SHP77 (cell line): ENCODE measurements at places on chromosomes 5 and 9.

- DNase-seq: no peak
These were observed 14.4 kb downstream of the GALNT12 start for GRCh38 chr9:98821831-98822230.

DNA sequence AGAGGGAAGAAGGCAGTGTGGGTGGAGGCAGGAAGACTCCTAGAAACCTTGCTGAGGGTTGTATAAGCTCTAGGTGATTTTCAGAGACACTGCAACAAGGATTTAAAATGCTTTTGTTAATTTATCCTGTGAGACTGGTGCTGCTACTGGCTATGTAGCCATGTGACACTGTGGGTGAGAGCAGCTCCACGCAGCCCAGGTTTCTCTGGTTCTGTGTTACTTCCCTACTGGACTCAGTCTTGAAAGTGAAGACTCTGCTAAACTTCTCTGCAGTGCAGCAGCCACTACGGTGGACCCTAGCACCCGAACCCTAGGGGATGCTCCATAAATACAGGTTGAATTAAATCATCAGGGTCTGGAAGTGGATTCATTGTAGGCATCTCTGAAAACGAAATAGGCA is 25.8 kb upstream of the EFNA5 start:
- DNase-seq: no peak

DNA sequence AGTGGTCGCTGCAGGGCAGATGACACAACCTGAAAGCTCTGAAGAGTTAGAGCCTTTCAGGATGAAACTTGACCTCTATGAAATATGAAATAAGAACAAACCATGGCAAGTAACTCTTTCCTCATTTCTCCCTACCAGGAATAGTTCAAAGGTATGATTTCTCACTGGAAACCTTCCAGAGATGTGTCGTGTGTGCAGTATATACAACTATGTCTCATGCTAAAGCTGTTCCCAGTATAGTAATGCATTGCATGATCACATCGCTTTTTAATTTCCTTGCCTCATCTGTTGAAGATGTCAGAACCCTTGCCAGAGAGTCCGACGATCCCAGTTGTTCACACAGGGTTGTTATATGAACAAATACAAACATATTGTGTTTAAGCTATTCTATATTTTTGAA is 45.8 kb upstream of the RGMB start:
- DNase-seq: no peak

- no peak for DNase-seq
These were observed 55.6 kb downstream of the CCDC192 start for GRCh38 chr5:127758766-127759283.

- DNase-seq: no peak
These were observed 12.3 kb downstream of the GPBP1 start for GRCh38 chr5:57186194-57186593.

DNA sequence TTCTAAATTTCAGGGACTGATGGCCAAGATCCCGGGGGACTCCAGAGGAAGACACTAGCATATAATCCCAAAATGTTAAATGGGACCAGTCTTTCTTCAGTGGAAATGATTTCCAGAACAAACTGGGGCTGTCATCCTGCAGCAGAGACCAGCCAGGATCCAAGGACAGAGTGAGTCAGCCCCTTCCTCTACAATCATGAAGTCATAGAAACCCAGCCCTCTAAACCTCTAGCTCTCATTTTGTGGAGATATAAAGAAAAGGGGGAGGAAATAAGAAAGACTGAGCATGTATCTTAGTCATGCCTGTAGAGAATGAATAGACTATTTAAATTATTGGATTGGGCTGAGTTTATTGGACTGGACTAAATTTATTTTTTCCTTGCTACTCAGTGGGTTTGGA is 318.3 kb downstream of the AGTPBP1 start:
- no peak for DNase-seq

DNA sequence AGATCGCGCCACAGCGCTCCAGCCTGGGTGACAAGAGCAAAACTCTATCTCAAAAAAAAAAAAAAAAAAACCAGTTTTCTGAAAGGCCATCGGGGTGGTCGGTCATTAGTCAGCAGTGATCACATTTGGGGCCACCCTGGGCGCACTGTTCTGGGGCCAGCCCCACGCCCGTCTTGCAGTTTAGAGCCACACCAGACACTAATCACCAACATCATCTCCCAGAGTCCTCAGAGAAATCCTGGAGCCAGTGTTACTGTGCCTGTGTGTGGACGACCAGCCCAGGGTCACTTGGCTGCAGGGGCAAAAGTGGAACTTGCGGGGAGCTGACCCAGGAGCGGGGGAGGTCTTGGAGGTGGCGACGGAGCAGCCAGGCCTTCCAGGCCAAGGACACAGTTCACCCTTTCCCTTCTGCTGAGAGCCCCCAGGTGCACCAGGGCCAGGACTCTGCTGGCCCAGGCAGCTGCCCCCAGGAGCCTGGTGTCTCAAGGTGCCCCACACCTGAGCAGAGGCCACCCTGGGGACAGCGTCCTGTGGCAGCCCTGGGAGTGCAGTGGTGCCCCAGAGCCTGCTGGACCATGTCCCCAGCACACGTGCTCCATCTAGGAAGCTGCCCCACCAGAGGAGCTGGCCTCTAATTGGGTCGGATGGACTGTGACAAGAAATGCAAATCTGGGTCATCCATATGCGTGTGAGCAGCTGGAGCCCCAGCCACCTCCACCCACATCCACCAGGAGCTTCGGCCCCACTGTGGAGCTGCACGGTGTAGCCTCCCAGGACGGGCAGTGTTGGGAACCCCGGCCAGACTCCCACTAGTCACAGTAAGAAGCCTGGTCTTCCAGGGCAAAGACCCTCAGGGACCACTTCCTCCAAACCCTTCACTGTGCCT is 51.1 kb downstream of the NEK6 start:
- DNase-seq: no peak
